ENCODE measurements at places on chromosomes 2 and 18.

DNA sequence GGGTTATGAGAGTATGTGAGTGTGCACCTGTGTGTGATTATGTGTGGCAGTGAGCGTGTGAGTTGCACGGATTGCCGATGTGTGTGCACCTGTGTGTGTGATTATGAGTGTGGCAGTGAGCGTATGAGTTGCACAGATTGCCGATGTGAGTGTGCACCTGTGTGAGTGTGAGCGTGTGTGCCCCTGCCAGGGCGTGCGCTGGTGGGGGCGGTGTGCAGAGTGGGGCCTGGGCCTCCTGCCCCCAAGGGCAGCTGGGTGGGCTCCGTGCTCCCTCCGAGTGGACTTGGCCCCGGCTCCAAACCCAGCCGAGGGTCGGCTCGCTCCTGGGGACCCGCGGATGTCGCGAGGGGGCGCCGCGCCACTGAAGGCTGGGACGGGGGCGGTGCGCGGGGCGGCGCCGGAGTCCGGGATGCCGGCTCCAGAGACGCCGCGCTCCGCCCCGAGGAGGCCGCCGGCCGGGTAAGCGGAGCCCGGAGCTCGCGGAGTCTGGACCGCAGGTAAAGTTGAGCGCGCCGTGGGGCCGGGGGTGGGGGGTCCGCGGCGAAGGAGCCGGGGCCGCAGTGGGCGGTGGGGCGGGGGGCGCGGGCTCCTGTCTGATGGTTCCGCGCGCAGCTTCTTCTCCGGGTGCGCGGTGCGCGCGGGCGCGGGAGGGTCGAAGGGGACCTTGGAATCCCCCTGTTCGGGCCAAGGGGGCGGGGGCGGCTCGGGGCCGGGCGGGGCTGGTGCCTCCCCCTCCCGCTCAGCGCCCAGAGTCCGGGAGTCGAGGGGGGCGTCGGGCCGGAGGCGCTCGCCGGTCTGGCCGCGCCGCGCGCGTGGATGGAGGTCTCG is at the start of gene KCNG2:
KCNG2 (plus strand) TSS at position 421 of the 828 bp plus-strand sequence. CDS start 65,730 bp downstream, outside the sequence.
- peak; percentile 52 for DNase-seq

DNA sequence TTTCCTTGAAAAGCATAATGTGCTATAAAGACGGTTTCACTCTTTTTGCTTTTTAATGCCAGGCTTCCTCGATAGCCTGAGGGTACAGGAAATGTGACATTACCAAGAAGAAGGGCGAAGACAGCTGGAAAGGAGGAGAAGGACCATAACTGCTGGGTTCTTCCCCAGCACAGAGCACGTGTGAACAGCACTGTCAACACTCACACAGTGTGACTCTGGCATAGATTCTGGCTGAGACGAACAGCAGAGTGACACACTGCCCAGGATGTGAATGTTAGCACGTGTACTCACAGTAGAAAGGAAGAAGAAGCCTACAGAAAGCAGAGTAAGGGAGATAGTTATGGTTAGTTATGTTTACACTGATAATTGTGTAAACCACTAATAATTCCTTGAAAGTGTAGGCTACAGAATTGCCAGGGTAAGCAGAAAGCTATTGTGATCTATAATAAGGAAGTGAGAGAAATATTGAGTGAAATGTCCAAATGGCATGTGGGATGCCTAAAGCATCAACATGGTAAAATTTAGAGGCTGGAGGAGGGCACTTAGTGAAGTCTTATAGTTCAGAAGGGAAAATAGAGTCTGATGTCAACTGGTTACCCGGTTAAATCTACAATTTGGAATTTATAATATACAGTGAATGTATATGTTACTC is 198.2 kb downstream of the DLGAP1 start:
- no peak for DNase-seq

GRCh38 chr2:71880846-71881610 is 266.6 kb downstream of the CYP26B1 start:
- DNase-seq: no peak

DNA sequence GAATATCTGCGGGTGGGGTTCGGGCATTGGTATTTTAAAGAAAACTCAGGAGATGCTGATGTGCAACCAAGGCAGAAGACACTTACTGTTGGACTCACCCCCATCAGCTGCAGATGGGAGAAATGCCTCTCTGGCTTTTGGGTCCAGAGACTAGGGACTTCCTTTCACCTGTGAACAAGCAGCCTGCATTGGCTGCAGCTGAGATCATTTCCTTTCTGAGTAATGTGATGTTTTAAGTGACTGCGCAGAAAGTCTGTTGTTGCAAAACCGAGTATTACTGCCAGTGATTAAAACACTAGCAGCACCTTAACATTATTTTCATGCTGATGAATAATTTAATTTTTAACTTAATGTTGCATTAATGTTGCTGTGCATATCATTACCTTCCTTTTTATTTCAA is 143.0 kb downstream of the TSN start:
- no peak for DNase-seq

DNA sequence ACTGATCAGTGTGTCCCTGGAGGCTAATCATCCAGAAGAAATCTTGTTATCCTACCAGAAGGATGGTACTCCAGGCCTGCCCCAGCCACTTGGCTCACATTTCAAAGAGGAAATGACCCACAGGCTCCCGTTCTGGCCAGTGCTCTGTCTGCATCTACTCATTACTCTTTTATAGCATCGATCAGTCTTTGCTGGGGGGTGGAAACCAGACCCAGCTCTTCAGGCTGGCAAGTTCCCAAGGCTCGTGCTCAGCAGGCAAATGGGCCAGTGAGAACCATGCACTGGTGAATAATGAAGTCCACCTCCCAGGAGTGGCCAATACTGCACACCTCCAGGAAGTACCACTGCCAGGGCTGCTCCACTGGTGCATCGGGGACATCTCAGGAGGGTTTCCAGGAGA is 38.8 kb downstream of the DNER start:
- DNase-seq: no peak

- DNase-seq: no peak
These were observed 20.6 kb downstream of the PAIP2B start for GRCh38 chr2:71206271-71206670.

- DNase-seq: no peak
These were observed 263.8 kb downstream of the MEIS1 start for GRCh38 chr2:66698576-66699239.

- DNase-seq: peak; percentile 74
These were observed 15.5 kb downstream of the PXDN start for GRCh38 chr2:1728821-1729220.

GRCh38 chr2:16281451-16282335 is 341.3 kb downstream of the MYCN start:
- peak; percentile 74 for DNase-seq

Measured in H9 (cell line).